ENCODE measurements at places on chromosomes 6 and 20.

DNA sequence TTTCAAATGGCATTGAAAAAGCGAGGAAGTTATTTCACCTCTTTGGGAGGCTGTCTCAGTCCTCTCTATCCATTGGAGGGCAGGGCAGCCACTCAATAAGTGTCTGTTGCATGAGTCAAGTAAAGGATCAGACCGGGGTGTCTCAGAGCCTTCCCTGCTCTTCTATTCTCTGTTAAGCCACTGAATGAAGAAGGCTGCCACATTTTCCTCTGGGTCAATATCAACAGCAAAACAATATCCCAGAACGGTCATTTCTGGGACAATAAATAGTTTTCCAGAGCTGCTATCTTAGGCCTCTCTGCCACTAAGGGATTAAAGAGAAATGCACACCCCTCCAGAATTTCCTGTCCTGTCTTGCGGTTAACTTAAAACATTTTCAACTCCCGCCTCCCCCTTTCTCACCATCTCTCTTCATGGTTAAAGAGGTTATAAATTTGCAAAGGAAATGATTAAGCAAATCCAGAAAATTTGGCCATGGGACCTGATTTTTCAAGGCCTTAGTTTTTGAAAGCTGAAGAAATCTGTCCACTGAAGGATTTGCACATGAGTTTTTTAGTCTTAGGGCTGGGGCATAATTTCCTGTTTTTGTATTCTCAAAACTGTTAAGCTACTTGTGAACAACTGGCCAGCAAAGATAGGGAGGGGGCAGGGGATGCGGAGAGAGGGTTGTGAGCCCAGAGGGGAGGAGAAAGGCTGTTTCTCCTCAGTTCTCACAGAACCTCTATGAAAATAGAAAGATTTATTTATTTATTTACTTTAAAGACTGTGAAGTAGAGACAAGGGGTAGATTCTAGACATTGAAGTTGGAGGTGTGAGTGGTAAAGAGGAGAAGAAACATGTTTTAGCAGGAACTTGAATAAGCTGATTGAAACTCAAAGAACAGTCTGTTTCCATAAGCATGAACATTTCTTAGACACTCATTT is 135.7 kb downstream of the BCAS1 start:
- no peak for DNase-seq

DNA sequence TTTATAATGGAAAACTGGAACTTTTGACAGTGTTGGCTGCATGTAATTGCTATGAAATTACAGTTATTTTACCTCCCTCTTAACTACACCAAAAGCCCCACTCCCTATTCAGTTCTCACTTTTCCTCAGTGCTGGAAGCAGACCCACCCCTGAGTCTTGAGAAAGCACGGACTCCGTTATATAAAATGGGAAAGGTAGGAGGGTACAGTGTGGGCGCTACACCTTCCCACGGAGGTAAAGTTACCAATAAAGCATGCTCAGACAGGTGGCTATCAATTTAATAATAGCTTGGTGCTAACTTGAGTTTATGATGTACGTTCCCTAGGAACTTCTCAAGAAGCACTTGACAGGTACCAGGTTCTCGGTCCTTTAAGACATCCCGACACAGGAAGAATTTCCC is 59.0 kb downstream of the CLIC5 start:
- DNase-seq, result no peak

DNA sequence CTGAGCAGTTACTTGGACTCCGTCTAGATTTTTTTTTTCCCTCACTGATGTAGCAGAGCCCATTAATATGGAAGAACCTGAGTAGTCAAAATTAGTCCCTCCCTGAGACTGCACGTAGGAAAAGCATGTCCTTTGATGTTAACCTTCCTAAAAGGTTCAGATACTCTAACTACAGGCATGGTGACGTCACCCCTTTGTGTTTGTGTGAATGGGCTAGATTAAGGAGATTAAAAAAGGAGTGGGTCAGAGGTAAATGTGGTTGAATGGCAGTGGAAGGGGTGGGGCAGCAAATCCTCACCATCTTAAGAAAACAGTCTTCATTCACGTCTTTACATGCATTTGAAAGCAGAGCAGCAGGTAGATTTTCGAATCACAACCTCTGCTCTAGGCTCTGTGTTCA is 521.1 kb downstream of the TFAP2B start:
- no peak for DNase-seq

GRCh38 chr20:45034436-45034835 is 66.5 kb downstream of the KCNS1 start:
- no peak for DNase-seq

DNA sequence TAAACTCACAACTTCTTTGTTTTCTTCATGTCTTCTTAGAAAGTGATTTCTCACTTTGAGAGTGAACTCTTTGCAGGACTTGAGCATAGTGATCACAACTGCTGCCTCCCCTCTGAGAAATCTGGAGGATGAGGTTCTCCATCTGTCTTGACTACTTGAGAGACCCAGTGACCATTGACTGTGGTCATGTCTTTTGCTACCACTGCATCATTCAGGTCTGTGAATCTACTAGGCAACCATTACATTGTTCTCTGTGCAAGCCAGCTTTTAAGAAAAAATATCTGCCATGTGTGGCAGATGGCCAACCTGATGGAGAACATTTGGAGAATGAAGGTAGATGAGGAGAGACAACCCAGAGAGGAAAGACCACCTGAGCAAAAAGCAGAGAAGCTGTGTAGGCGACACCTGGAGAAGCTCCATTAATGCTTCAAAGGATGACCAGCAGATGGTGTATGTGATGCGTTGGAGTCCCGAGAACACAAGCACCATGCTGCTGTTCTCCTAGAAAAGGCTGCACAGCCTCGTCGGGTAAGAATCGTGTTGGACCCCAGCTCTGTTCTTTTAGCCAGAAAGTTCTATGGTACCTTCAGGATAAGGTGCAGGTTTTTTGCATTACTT is 25.1 kb upstream of the TRIM26 start:
- no peak for DNase-seq

All from effector CD8-positive, alpha-beta T cell (primary cell).